ENCODE measurements at places on chromosomes 12 and 14.
A peak's percentile ranks its signal among the peaks of the same experiment; 100 is the strongest.

DNA sequence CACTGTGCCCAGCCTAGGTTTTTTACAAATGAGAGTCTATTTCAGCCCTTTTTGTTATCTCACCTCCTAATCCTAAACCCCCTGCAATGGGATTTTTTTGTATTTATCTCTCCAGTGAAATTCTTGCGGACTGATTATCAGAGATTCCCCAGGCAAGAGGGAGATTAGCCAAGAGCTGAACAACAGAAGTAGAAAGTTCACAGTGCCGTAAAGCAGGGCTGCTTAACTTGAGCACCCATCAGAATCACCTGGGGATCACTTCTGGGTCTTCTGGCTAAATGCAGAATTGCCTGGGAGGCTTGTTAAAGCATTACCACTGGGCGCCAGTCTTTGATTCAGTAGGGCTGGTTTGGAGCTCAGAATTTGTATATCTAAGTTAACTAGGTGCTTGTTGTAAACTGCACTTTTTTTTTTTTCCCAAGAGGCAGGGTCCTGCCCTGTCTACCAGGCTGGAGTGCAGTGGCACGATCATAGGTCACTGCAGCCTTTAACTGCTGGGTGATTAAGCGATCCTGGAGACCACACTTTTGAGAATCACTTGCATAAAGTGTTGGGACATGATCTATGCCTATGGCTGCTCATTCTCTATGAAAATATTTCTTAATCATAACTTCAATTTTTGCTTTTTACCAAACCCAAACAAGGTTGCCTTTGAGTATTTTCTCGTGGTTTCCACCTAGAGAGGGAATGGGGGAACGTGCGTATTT lies 1.1 kb upstream of the DPPA3 start:
- DNase-seq, result no peak

- no peak for DNase-seq
Measured at GRCh38 chr14:104215706-104216334, 77.4 kb downstream of the KIF26A start.

DNA sequence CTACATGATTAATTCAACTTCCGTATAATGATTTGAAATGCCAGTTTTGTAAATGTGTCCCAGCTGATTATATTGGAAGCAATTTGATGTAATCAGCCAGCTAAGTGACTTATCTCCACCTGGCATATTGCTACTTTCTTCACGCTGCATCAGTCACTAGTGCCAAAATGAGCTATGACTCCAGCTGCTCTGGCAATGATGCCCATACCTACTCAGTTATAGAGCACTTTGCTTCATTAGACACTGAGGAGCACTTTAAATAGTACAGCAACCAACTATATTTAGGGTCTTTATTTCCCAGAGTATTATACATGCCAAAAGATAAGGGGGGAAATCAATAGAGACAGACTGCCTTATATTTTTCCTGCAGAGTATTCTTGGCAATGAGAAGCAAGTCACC lies 67.9 kb upstream of the LIN7A start:
- DNase-seq, result no peak

- DNase-seq, result no peak
Measured at GRCh38 chr14:58765418-58765831, 127.7 kb downstream of the DACT1 start.

GRCh38 chr14:98223106-98223505 lies 1048.9 kb downstream of the BCL11B start:
- no peak for DNase-seq

GRCh38 chr12:13570005-13570694 lies 373.6 kb downstream of the EMP1 start:
- DNase-seq, result no peak

- no peak for DNase-seq
Measured at GRCh38 chr12:26836201-26836600, 3.2 kb upstream of the ITPR2 start.

DNA sequence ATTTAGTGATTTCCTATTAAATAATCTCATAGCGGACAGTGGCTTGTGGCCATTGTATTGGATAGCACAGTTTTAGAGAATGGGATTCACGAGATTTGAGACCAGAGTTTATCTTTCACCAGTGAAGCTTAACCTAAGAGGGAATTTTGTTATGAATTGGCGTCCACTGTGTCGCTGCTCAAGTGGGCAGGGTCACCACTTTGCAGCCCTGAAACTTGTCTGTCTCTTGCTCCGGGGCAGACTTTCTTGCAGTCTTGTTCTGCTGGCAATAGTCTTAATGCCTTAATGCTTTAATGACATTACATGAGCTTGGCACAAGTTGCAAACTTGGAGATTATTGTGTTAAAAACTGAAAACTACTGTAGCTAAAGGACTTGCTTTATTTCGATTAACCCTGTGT lies 72.8 kb upstream of the PPM1H start:
- DNase-seq, result no peak

- DNase-seq, result no peak
Measured at GRCh38 chr12:118354903-118355302, 17.8 kb downstream of the TAOK3 start.

DNA sequence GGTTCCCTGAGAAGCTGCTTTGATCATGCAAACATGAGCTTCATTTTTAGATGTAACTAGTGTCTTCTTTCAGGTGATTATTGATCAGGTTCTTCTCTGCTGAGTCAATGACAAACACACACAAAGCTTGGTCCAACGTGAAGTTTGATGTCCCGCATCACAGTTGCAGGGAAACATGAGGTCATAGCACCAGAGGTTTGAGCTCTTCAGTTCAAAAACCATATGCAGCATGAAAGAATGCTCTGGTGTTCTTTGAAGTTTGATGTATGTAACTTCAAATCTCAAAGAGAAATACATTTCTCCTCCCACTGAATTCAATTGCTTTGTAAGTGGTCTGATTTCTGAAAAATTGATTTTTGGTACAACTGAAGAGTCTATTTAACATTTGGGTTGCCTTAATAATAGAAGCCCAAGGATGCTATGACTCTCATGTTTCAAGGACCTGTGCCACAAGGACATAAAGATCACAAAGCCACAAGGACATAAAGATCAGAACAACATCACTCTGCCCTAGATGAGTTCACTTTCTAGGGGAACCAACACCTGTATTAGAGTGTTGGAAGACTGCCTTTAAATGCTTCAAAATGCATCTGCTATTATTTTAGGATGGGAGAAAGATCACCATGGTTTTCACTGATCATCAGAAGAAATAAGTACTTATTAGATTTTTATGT lies 31.1 kb upstream of the AMIGO2 start:
- no peak for DNase-seq

DNA sequence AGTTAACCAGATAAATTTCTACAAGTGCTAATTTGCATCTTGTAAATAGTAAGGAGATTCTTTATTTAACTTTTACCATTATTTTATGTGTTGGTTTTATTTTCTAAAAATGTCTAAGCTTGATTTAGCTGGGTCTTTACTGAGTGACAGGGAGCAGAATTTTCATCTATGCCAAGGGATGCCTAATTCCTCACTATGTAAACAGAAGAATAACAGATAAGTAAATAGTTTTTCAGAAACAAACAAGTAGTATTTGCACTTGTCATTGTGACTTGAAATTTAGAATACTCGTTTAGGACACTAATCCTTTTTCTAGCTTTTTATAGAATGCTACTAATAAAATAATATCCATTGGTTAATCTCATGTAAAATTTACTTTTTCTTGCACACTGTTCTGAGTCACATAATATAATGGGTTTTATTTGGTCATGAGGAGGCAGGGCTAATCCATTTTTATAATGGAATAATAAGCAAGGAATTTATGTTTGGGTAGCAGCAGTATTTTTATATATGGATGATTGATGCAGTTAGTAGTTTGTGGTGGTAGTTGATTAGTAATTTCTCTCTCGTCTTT lies 746.5 kb downstream of the SLC6A15 start:
- no peak for DNase-seq

- DNase-seq, result no peak
Measured at GRCh38 chr14:30657606-30658163, 35.6 kb downstream of the SCFD1 start.

DNA sequence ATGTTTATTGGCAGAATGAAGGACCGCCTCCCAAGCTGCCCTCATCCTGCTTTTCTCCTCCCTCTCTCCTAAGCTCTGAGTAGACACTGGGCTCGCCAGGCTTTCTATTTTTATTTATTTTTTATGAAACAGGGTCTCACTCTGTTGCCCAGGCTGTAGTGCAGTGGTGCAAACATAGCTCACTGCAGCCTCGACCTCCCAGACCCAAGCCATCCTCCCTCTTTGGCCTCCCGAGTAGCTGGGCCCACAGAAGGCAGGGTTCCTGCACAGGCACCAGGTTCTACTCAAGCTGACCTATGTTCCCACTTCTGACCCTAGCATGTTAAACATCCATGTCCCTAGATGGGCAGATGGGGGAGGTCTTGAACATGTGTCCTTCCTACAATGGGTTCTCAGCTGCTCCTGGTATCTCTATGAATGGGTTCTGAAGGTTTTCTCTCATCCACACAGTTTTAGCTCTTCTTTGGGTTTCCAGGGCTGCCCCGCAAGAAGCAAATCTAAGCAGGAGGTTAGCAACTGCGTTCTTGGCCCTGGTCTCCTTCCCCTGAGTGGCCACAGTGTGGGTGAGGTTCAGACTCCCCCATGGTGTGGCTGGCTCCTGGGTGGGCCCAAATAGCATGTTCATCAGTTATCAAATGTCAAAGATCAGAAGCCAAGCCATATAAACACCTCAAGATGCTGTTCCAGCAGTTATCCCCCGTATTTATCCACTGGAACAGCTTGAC lies 167.3 kb downstream of the ZFP36L1 start:
- DNase-seq, result no peak

GRCh38 chr12:53709671-53710070 lies 17.6 kb downstream of the CALCOCO1 start:
- no peak for DNase-seq

GRCh38 chr12:47742253-47742825 lies 16.3 kb downstream of the RAPGEF3 start:
- no peak for DNase-seq

DNA sequence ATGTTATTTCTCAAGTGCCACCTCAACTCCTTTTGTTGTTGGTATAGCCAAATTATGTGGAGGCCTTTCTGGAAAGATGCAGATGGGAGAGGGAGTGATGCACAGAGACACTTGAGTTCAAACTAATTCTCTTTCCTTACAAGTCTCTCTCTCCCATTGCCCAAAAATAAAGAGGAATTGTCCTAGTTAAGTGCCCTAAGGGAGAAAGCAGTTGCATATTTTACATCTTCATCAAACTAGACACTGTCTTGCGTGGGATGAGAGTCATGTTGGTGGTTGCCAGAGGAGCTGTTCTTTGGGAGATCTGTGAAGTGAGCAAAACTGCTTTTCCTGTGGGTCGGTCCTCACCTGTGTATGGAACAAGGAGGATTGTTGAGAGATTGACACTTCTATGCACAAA lies 72.2 kb downstream of the EP400 start:
- DNase-seq, result no peak

DNA sequence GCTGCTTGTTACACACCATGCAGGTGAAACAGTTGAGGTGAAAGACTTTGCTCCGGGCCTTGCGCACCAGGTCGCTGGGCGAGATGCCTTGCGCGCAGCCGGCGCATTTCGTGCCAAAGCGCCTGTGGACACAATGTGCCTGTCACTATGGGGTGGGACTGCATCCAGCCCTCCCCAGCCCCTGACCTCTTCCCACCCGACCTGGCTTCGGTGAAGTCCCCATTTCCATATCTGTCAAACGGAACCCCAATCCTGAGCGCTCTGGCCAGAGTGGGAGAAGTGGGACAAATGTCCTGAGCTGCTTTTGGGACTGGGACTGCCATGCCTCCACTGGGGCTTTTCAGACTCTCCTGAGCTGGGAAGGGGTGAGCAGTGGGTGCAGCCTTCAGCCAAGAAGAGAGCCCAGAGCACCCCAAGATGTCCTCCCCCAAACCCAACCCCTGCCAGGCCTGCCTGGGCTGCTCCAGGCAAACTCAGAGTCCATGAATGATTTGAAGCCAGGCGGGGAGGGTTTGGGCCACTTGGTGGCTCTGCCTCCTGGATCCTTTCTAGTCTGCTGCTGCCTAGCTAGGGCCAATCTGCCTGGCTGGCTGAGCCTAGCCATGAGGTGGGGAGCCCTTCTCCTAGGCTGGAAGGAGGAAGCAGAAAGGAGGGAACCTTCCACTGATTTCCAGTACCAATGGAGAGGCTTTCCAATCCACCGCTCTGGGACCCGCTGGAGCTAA lies 2.3 kb downstream of the LHX5 start:
- DNase-seq, result no peak

DNA sequence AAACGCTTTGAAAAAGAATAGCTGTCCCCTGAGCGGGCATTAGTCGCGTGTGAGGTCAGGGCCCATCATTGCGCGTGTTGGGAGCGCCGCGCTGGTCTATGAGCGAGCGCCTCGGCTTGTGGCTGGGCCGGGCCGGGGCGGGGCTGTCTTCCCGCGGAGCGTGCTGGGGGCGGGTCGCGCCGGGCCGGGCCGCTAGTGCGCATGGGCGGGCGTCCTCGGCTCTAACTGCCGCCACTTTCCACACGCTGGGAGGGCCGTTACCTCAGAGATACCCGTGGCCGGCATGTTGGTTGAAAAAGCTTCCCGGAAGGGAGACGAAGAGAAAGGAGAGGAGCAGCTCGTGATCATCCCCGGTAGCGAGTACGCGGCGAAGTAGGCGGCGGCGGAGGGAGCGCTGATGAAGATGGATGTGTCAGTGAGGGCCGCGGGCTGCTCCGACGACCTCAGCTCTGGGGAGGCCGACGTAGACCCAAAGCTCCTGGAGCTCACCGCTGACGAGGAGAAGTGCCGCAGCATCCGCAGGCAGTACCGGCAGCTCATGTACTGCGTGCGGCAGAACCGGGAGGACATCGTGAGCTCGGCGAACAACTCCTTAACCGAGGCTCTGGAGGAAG lies at the start of gene EID3:
Gene EID3 (plus strand): TSS at position 202 of the 614 bp plus-strand sequence. CDS start 196 bp downstream, at position 398.
- DNase-seq, result peak; percentile 75

DNA sequence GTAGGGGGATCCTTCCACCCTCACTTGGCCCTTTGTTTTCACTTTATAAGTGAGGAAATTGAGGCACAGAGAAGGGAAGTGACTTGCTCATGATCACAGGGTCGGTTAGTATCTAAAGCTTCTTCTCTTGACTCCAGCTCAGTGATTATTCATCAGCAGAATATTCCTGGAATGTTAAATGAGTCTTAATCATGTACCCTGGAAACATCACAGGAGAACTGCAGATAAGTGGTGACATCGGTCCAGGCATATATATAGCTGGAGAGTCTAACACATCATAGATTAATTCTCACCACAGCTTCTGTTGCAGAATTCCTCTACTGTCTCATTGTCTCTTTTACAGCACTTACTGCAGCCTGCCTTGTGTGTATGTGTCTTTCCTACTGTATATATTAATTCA lies 69.9 kb downstream of the PAH start:
- DNase-seq, result no peak

DNA sequence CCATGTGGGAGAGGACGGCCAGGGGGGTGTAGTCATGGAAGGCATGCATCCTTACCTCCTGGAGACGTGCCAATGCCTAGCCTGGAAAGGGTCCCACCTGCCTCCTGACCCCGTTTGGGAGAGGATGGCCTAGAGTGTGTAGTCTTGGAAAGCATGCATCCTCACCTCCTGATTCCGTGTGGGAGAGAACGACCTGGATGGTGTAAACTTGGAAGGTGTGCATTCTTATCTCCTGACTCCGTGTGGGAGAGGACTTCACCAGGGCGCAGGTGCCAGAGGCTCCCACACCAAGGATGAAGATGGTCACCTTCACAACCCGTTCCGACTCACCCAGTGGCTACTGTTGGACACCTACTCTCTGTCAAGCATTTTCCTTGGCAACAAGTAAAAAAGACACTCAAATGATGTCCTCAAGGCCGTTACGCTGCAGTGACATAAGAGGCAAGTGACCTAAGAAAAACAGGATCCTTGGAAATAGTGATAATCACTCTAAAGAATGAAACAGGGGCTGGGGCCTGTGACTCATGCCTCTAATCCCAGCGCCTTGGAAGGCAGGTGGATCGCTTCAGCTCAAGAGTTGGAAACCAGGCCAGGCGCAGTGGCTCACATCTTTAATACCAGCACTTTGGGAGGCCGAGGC lies 37.5 kb upstream of the FZD10 start:
- no peak for DNase-seq

All from occipital lobe (tissue), 3 donors.